T-cell (primary cell): ENCODE measurements at places on chromosomes 2 and 18. TPM values are rescaled to one million over a fixed set of nuclear protein-coding genes. Genes with fewer than 3 reads are reported as not detected.
A peak's percentile ranks its signal among the peaks of the same experiment; 100 is the strongest.

DNA sequence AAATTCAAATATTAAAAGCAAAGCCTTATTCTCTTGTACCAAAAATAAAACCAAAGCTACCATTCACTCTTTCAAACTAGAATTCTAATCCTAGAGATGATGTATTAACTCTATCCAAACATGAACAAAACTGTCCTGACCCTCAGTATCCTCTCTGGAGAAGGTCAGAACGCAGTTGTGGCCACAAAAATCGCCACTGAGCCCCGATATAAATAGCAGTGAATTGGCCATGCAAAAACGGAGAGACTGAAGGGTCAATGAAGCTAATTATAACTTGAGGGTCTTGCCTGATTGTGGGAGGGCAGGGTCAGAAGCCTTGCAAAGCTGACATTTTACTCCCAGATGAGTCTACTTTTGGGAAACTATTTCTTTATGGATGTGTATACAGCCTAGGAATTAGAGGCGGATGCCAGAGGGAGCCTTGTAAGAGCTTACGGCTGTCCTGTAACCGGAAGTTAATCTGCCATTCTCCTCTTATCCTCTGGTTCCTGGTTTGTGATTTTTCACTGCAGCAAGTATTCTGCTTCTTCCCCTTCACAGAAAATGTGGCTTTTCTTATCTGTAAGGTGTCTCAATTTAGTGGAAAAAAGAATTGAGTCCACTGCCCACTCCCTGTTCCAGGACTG is 28.1 kb downstream of the CAVIN2 start:
- no peak overlapping the region for H3K4me3 ChIP-seq
- no peaks in the 10 kb centered on the region for H3K36me3 ChIP-seq
- H3K27me3 ChIP-seq = peaks cover 3% of the 10 kb centered on the region
- no peak for DNase-seq
- H3K27ac ChIP-seq = no peak overlapping the region
- H3K4me1 ChIP-seq = no peaks in the 10 kb centered on the region

- H3K36me3 ChIP-seq = peaks cover 7% of the 10 kb centered on the region
- H3K4me3 ChIP-seq = peak overlapping the region; percentile 85
- peak; percentile 93 for DNase-seq
- H3K27me3 ChIP-seq = peaks cover under 1% of the 10 kb centered on the region
These were observed 1.9 kb downstream of the PTMA start for GRCh38 chr2:231709981-231710798.

DNA sequence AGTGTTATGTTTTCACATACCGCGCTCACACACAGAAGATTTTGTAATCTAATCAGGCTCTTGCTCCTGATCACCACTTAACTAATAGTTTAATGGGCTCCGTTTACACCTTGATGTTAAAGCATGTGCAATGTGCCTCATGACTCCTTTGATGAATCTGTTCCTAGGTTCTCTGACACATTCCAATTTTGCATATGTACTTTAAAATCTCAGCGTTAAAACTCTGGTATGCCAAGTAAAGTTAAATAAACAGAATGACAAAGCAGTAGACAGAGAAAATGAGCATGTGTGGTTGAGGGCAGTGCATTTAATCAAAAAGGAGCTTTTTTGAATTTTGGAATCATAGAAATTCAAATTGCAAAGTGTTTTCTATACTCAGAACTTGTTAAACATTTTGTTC is 96.4 kb downstream of the TCF4 start:
- DNase-seq = no peak
- no peaks in the 10 kb centered on the region for H3K36me3 ChIP-seq
- H3K27ac ChIP-seq = no peak overlapping the region
- H3K4me1 ChIP-seq = peaks cover 6% of the 10 kb centered on the region
- H3K4me3 ChIP-seq = no peak overlapping the region

- no peaks in the 10 kb centered on the region for H3K27me3 ChIP-seq
- H3K36me3 ChIP-seq = no peaks in the 10 kb centered on the region
- no peak overlapping the region for H3K4me3 ChIP-seq
These were observed 967.8 kb downstream of the BCL11A start for GRCh38 chr2:59585655-59586054.

- H3K36me3 ChIP-seq = no peaks in the 10 kb centered on the region
- H3K27ac ChIP-seq = no peak overlapping the region
- H3K4me1 ChIP-seq = no peaks in the 10 kb centered on the region
- no peaks in the 10 kb centered on the region for H3K27me3 ChIP-seq
- H3K4me3 ChIP-seq = no peak overlapping the region
- no peak for DNase-seq
These were observed 17.9 kb upstream of the DSG3 start for GRCh38 chr18:31429623-31430022.

DNA sequence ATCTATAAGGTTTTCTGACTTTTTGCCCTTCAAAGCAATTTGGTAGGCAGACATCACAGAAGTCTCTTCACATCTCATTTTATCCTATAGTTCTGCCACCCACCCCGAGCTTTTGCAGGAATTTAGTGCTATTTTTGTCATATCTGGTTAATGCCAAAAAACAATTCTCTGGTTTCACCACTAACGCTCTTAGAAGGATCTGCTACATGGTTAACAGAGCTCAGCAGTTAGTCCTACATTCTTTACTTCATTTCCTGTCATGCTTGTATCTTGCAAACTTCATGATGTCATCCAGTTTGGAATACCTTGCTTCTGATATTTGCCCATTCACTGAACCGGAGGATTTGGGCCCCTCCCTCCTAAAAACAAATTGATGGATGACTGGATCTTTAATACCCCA is 116.8 kb upstream of the SERPINE2 start:
- H3K36me3 ChIP-seq = no peaks in the 10 kb centered on the region
- H3K4me3 ChIP-seq = no peak overlapping the region
- H3K27ac ChIP-seq = no peak overlapping the region
- no peaks in the 10 kb centered on the region for H3K27me3 ChIP-seq

GRCh38 chr18:48902023-48902855 is 48.5 kb downstream of the SMAD7 start:
- no peak overlapping the region for H3K27ac ChIP-seq
- no peak overlapping the region for H3K4me3 ChIP-seq
- H3K36me3 ChIP-seq = no peaks in the 10 kb centered on the region
- peaks cover 9% of the 10 kb centered on the region for H3K27me3 ChIP-seq

- H3K36me3 ChIP-seq = no peaks in the 10 kb centered on the region
- H3K27me3 ChIP-seq = no peaks in the 10 kb centered on the region
- no peak for DNase-seq
- no peak overlapping the region for H3K27ac ChIP-seq
These were observed 839.9 kb downstream of the BCL11A start for GRCh38 chr2:59713577-59713976.

DNA sequence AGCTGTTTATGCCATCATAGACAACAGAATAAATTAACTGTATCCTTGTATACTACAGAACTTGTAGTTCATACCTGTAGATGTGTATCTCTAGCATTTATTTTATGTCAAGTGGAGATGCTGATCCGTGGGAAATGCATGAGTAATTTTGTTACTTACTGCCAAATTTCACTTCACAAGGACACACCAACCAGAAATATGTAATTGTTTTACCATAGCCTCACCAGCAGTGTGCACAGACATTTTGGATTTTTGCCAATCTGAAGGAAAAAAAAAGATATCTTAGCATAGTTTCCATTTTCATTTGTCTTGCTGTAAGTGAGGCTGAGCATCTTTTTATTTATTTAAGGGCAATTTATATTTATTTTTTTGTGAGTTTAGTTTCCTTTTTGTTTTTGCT is 265.1 kb upstream of the OSR1 start:
- no peak for DNase-seq
- H3K36me3 ChIP-seq = no peaks in the 10 kb centered on the region
- no peak overlapping the region for H3K27ac ChIP-seq
- no peaks in the 10 kb centered on the region for H3K4me1 ChIP-seq
- no peak overlapping the region for H3K4me3 ChIP-seq
- peaks cover 8% of the 10 kb centered on the region for H3K27me3 ChIP-seq

GRCh38 chr2:150006591-150006990 is 419.0 kb upstream of the MMADHC start:
- no peak overlapping the region for H3K27ac ChIP-seq
- no peaks in the 10 kb centered on the region for H3K27me3 ChIP-seq
- H3K4me3 ChIP-seq = no peak overlapping the region
- DNase-seq = no peak
- H3K36me3 ChIP-seq = no peaks in the 10 kb centered on the region

- no peak overlapping the region for H3K4me3 ChIP-seq
- peaks cover 11% of the 10 kb centered on the region for H3K27me3 ChIP-seq
- no peaks in the 10 kb centered on the region for H3K36me3 ChIP-seq
- no peak overlapping the region for H3K27ac ChIP-seq
- DNase-seq = no peak
These were observed 5.2 kb downstream of the ZNF385B start for GRCh38 chr2:179856205-179856604.

- no peak for DNase-seq
- no peak overlapping the region for H3K27ac ChIP-seq
- no peaks in the 10 kb centered on the region for H3K36me3 ChIP-seq
These were observed 100.1 kb downstream of the CTNNA2 start for GRCh38 chr2:79612999-79613398.

GRCh38 chr2:179049546-179050311 is at the start of gene CCDC141:
TSS of gene CCDC141 (minus strand) at chr2:179050137. CDS start at chr2:179049941, 196 bp downstream.
- no peaks in the 10 kb centered on the region for H3K27me3 ChIP-seq
- H3K27ac ChIP-seq = peak within 1 kb of the TSS; percentile 77
- peaks cover 8% of the 10 kb centered on the region for H3K36me3 ChIP-seq
- peaks cover 24% of the 10 kb centered on the region for H3K4me1 ChIP-seq

- no peaks in the 10 kb centered on the region for H3K36me3 ChIP-seq
- no peak for DNase-seq
- H3K4me1 ChIP-seq = no peaks in the 10 kb centered on the region
- no peaks in the 10 kb centered on the region for H3K27me3 ChIP-seq
These were observed 327.0 kb upstream of the HS6ST1 start for GRCh38 chr2:128645631-128646030.

GRCh38 chr2:37586663-37587317 is 84.7 kb downstream of the CDC42EP3 start:
- H3K4me3 ChIP-seq = no peak overlapping the region
- H3K27me3 ChIP-seq = no peaks in the 10 kb centered on the region
- no peaks in the 10 kb centered on the region for H3K36me3 ChIP-seq
- peaks cover 51% of the 10 kb centered on the region for H3K4me1 ChIP-seq

- H3K27me3 ChIP-seq = no peaks in the 10 kb centered on the region
- no peak overlapping the region for H3K4me3 ChIP-seq
- H3K27ac ChIP-seq = no peak overlapping the region
- DNase-seq = no peak
- no peaks in the 10 kb centered on the region for H3K4me1 ChIP-seq
These were observed 21.8 kb upstream of the GLS start for GRCh38 chr2:190858817-190859216.

- H3K27me3 ChIP-seq = peaks cover 3% of the 10 kb centered on the region
- H3K27ac ChIP-seq = no peak overlapping the region
- H3K4me3 ChIP-seq = no peak overlapping the region
- no peak for DNase-seq
- H3K36me3 ChIP-seq = no peaks in the 10 kb centered on the region
These were observed 34.1 kb downstream of the PIEZO2 start for GRCh38 chr18:11115276-11115675.

DNA sequence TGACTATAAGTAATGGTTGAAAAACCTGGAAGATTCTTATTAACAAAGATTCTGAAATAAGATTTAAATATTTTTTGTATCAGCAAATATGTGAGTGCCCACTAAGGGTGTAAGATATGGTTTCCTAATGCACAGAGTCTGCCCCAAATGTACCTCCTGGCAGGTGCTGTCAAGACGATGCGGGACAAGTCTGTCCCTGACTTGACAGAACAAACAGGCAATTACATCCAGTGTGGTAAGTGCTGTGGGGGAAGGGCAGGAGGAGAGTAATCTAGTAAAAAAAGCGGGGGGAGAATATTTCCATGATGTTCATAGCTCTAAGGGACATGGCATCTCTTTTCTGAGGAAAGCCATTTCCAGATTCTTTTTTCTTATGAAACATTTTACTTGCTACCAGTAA is 127.5 kb downstream of the COL4A4 start:
- no peak for DNase-seq
- no peaks in the 10 kb centered on the region for H3K27me3 ChIP-seq
- no peak overlapping the region for H3K27ac ChIP-seq
- H3K36me3 ChIP-seq = no peaks in the 10 kb centered on the region
- no peaks in the 10 kb centered on the region for H3K4me1 ChIP-seq

DNA sequence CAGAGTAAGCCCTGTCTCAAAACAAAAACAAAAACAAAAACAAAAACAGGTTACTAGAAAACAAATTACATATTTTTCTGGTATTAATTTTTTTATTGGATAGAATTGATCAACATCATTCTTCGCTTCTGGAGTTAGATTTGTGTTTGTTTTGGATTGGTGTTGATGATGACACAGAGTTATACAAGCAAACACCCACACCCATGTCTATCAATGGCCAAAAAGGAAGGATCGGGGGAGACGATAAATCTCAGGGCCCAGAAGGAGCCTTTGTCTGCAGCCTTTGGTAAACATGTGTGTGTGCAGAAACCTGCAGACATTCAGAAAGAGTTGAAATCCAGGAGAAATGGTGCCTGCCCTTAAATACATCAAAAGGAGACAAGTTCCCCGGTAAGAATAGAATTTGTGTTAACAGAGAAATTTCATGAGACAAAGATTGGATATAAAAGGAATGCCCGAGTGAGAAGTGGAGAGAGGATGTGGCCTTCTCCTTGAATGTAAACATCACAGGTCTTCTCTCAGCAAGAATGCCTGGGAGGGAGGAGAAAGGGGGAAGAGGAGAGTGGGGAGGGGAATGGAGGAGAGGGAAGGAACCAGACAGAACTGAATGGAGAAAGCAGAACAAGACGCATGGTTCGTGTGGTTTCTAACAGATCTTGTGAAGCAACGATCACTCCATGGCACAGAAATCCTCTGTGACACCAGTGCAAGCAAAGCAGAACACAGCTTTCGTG is 40.4 kb upstream of the TMEM178A start:
- H3K27ac ChIP-seq = no peak overlapping the region
- DNase-seq = no peak
- no peaks in the 10 kb centered on the region for H3K36me3 ChIP-seq
- no peak overlapping the region for H3K4me3 ChIP-seq

- no peaks in the 10 kb centered on the region for H3K36me3 ChIP-seq
- H3K4me1 ChIP-seq = no peaks in the 10 kb centered on the region
- no peak overlapping the region for H3K4me3 ChIP-seq
- DNase-seq = no peak
These were observed 979.0 kb upstream of the PIK3C3 start for GRCh38 chr18:40976050-40976449.

DNA sequence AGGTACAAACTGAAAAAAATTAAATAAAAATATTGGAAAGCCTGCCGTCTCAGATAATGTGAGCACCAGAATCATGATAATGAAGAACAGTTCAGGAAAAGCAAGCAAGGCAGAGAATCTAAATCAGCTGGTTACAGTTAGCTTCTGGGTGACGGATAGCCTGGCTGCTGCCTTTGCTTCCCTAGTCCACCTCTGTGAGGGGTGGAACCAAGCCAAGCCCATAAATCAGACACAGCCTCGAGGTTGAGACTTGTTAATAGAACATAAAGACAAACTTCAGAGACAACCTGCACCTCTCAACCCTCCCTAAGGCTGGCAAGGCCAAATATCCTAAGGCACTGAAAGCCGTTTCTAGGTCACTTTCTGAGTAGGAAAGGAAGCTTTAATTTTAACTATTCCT is 334.7 kb upstream of the SLC39A10 start:
- H3K27ac ChIP-seq = no peak overlapping the region
- no peaks in the 10 kb centered on the region for H3K4me1 ChIP-seq
- no peak for DNase-seq
- H3K27me3 ChIP-seq = no peaks in the 10 kb centered on the region

Gene CCDC68
- total RNA-seq = 0.13 TPM

Gene TSPYL6
- total RNA-seq = not detected

Gene FHOD3
- total RNA-seq = 0.06 TPM

Gene COPS9
- 66.3 TPM for total RNA-seq

Gene DSG4
- not detected for total RNA-seq

Gene NBAS
- 32.0 TPM for total RNA-seq

Gene TGIF1
- 88.7 TPM for total RNA-seq

Gene MARCO
- 0.13 TPM for total RNA-seq

Gene MCFD2
- total RNA-seq = 30.8 TPM

Gene CYP27A1
- 0.89 TPM for total RNA-seq

Gene C2orf78
- total RNA-seq = not detected
